ENCODE measurements at places on chromosomes 12 and 14.
A peak's percentile ranks its signal among the peaks of the same experiment; 100 is the strongest.

DNA sequence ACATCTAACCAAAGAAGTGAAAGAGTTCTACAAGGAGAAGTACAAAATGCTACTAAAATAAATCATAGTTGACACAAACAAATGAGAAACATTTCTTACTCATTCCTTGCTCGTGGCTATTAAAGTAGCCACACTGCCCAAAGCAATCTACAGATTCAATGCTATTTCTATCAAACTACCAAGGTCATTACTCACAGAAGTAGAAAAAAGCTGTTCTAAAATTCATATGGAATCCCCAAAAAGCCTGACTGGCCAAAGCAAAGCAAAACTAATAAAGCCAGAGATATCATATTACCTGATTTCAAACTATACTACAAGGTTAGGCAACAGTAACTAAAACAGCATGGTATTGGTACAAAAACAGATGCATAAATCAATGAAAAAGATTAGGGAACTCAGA is 305.6 kb downstream of the RPAP3 start:
- DNase-seq, result peak; percentile 89

DNA sequence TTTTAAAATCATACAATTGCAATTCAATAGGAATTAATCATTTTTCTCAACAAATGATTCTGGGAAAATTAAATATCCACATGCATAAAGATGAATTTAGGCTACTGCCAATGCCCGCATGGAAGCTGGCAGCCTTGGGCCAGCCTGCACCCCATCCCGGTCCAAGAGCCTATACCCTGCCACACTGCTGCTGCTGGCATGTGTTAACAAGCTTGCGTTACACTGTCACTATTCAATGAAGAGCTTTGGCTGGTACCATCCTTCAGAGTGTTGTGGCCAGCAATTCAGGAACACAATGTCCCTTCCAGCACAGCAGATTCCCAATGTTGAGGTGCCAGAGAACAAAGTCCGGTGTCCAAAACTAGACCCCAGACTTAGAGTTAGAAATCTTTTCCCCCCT is 13.6 kb upstream of the TAS2R14 start:
- DNase-seq, result no peak

DNA sequence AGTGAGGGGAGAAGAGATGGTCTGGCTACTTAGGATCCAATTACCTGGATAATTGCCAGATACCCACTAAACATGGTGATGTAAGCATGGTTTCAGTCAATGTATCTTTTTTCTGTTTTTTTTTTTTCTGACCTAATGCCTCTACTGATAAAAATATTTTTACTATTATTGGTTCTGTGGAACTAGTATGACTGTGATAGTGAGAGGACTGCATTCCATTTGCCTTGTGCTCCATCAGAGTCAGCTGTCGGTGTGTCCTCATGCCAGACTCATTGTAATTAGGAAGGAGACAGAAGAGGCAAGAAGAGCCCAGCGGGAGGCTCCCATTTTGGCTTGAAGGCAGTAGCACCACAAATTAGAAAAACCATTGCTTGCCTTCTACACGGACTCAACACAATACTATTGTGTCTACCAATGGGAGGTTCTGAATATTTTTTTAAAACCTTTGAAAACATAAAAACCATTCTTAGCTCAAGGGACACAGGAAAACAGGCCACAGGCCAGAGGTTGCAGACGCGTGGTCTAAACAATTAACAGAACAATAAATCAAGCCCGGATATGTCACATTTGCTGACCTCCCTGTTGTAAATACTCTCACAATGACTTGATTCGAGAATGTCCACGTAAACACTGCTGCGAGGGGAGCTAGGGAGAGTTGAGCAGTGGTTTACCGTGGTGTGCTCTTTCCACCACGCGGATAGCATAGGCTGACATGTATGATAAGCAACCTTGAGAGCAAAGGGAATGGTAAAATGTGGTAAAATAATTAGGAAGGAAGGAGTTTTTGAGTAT is 13.5 kb upstream of the DCP1B start:
- DNase-seq, result peak; percentile 53

GRCh38 chr14:71142375-71143038 is 235.2 kb downstream of the PCNX1 start:
- DNase-seq, result peak; percentile 99

DNA sequence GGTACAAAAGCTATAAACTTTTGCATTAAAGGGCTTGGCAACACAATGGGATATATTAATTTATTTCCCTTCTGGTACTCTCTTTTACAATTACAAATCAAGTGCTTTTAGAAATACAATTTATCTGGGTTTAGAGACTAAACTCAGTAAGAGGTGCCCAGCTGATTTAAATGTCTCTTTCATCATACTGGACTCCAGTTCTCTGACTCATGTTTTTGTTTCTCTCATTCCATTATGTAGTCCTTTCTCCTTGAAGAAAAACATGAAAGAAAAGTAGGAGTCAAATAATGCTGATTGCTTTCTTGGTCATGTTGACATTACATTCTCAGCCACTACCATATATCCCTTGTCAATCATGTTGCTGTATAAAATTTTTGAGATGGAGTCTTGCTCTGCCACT is 36.3 kb upstream of the CFL2 start:
- DNase-seq, result peak; percentile 70

GRCh38 chr14:37997017-37997416 is 210.7 kb upstream of the SSTR1 start:
- DNase-seq, result no peak

DNA sequence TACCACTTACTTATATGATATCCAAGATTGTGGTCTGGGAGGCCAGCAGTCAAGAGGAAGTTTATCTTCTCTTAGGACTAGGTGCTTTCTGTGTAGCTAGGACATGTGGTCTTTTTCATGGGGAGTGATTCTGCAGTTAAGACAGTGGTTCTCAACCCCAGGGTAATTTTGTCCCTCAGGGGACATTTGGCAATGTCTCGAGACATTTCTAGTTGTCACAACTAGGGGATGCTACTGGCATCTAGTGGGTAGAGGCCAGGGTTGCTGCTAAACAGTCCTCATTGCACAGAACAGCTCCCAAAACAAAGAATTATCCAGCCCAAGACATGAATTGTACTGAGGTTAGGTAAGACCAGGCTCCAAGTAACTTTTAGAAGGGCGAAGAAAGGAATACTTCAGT is 20.0 kb downstream of the AMDHD1 start:
- peak; percentile 3 for DNase-seq

DNA sequence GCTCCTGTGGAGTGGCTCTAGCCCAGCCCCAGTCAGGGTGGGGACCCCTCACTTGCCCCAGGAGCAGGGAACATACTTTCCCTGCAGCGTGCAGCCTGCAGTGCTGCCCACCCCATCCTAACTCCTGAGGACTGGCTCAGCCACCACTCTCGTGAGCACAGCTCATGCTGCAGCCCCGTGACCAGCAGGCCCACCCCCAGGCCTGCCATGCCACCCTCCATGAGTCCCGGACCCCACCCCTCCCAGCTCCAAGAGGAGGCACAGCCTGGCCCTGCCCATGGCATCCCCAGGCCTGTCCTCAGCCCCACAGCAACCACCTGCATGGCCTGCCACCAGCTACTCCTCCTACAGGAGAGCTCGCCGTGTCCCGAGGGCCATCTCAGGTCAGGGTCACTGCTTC is 3.9 kb upstream of the JAG2 start:
- DNase-seq, result no peak

GRCh38 chr12:76698966-76699365 is 64.9 kb upstream of the ZDHHC17 start:
- DNase-seq, result no peak

- DNase-seq, result no peak
These were observed 75.7 kb downstream of the SCN8A start for GRCh38 chr12:51666696-51667095.

- peak; percentile 79 for DNase-seq
These were observed 39.8 kb downstream of the NOPCHAP1 start for GRCh38 chr12:105025890-105026289.

DNA sequence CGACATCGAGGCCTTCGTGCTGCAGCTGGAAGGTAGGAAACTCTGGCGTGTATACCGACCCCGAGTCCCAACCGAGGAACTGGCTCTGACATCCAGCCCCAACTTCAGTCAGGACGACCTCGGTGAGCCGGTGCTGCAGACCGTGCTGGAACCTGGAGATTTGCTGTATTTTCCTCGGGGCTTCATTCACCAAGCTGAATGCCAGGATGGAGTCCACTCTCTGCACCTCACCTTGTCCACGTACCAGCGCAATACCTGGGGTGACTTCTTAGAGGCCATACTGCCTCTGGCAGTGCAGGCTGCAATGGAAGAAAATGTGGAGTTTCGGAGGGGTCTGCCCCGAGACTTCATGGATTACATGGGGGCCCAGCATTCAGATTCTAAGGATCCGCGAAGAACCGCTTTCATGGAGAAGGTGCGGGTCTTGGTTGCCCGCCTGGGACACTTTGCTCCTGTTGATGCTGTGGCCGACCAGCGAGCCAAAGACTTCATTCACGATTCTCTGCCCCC is 1.4 kb downstream of the RIOX1 start:
- no peak for DNase-seq

- DNase-seq, result peak; percentile 90
These were observed 51.9 kb upstream of the NUDT4 start for GRCh38 chr12:93325855-93326254.

GRCh38 chr14:91374287-91374878 is 43.2 kb downstream of the CCDC88C start:
- DNase-seq, result no peak

DNA sequence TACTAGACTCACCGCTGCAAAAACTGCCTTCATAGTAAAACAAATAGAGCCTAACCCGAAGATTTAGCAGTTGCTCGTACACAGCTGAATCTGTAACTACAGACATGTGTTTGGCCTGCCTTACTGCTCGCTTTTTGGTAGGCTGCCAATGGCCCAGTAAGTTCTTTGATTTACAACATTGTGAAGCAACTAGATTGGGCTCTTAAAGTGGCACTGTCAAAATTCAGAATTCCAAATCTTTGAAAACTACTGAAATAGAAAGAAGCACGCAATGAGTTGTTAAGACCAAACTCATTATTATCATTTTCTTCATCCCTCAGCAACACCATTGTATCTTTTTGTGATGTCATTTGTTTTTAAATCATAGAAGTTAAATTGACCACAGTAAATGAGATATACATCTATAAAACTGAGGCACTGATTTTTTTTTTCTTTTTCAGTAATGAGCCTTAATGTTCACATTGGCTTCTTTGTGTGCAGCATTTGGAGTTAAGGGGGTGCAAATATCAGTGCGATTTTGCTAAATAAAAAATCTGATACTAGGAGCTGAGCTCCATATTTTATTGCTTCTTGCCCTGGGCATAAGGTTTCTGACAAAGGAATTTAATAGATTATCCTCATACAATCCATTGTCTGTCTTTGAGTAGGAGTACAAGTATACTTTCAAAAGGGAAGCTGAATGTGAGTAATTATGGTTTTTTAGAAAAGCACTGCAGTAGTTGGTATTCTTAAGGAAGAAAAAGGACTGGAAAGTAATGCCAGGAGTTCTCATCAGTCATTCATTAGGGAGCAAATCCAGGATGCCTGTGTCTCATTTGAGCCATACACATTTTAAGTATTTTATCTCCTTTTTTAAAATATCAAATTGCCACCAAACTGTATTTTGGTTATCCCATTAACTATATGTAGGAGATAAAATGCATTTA is 138.5 kb downstream of the KICS2 start:
- peak; percentile 94 for DNase-seq

DNA sequence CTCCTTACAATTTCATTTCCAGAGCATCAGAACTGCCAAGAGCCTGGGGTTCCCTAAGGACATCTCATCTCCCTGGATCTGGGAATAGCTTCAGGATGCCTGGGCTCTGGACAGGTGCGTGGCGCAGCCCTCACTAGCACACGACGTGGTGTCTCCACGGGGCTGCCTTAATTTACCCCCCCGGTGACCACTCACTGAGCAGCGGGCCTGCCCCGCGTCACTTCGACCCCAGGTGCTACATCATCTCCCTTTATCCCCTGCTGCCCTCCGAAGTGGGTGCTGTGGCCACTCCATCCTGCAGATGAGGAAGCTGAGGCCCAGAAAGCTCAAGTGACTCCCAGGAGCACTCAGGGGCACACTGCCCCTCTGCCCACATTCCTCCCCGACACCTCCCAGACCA is 177.8 kb upstream of the SFSWAP start:
- no peak for DNase-seq

DNA sequence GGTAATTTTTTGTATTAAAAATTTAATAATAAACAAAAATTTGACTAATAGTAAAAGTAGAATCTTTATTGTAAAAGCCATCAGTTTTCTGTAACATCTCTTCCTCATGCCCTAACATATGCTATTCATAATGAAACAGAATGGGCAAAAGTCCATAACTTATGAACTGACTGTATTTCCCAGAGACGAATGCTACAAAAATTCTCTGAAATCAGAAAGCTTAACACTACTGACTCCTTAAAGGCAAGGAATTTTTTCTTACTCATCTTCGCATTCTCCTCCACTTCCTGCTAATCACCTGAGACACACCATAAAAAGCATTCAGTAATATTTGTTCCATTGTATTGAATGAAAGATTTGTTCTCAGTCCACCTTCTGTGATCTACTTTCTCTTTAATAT is 17.6 kb downstream of the MON2 start:
- DNase-seq, result peak; percentile 25

DNA sequence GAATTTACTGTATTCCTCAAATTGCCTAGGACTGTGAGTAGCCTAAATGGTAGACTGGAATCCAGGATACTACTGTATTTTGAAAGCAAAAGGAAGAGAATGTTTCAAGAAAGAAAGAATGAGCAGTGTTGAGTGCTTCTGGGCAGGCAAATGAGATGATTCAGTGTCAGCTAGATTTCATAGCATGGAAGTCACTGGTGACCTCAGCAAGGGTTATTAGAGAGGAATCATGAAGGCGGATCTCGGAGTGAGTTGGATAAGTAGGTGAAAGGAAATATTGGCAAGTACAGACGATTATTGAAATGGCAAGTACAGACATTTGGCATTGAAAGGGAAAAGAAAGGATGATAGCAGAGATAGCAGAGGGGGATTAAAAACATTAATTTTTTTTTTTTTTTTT is 27.1 kb downstream of the VRK1 start:
- DNase-seq, result peak; percentile 79

- peak; percentile 68 for DNase-seq
These were observed 38.6 kb upstream of the GNG2 start for GRCh38 chr14:51821822-51822221.

DNA sequence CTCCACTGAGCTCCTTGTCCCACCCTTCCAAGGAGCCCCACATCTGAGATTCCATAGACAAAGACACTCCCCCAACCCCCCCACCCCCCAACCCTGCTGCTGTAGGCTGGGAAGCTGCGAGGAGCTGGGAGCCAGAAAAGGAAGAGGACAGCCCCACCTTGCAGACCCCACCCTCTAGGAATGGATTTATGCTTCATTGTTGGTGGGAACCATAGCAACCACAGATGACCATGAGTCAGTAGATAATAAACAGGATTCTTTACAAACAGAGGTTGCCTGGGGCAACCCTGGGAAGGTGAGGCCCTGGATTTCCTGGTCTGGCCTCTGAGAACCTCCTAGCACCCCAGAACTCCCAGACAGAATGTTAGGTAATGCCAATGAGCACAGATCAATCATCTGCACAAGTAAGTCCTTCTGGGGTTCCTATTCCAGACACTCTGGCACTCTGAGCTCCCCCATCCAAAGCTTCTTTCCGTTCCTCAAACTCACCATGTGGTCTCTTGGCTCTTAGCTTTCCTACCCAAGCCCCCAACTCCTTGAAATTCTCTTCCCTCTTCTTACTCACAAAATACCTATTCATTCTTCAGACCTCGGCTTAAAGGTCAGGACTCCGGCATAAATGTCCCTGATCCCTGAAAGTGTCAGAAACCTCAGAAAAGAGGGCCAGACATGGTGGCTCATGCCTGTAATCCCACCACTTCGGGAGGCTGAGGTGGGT is 15.2 kb upstream of the PLEKHG6 start:
- peak; percentile 81 for DNase-seq

Measured in EH (cell line).